ENCODE measurements at places on chromosomes 4 and X. TPM values are rescaled to one million over a fixed set of nuclear protein-coding genes. Genes with fewer than 3 reads are reported as not detected.
A peak's percentile ranks its signal among the peaks of the same experiment; 100 is the strongest.

DNA sequence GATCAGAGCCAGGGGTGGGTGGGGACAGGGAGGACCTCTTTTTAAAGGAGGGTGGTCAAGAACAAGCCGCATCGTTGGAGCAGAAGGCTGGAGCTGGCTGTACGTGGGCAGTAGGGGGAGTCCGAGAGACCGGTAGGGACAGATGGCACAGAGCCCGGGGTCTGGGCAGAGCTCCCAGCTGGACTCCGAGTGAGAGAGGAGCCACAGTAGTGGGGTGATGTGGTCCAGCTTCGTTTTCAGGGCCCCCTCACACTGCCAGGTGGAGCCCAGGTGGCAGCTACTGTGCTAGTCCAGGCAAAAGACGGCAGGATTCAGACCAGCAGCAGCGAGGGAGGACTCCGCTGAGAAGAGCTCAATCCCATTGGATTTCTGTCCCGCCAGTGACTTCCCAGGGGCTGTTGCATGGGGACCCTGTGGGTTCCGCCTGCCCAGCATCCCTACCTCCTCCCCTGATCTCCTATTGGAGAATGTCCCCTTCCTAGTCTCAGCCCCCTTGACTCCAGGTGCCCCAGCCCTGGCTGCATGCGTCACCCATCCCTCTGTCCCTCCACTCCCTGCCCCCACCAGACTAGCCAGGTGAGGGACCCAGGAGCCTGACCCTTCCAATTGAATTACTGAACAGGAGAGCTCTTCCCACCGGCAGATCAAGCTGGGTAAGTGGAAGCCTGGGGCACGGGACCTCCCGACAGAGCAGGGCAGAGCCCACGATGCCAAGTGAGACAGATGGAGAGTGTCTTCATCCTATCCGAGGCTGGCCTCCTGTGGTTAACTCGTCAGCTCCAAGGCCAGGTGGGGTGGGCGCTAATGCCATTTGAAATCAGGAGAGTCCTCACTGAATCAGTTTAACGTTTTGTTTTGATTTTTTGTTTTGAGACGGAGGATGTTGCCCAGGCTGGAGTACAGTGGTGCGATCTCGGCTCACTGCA is 2.9 kb downstream of the ARHGAP4 start:
- no peak for DNase-seq

GRCh38 chrX:153379508-153379907 is 21.6 kb downstream of the PNMA6E start:
- DNase-seq: peak; percentile 88

DNA sequence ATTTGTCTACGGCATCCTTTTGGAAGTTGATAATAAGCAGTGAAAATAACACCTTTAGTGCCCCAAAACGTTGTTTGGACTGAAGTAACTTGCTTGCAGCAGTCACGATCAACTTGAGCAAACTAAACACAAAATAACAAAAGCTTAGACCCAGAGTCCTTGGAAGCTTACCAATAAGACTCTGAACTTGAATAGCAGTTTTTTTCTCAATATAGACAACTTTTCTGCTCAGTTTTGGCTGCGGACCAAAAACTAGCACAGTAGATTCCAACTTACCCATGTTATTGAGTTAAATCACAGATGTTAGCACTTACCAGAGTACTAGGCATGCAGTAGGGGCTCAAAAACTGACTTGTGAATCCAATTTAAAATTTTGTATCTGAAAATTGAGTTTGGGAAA is 746.9 kb downstream of the PCDH19 start:
- no peak for DNase-seq

GRCh38 chr4:81164623-81165416 is 50.2 kb downstream of the PRKG2 start:
- no peak for DNase-seq

DNA sequence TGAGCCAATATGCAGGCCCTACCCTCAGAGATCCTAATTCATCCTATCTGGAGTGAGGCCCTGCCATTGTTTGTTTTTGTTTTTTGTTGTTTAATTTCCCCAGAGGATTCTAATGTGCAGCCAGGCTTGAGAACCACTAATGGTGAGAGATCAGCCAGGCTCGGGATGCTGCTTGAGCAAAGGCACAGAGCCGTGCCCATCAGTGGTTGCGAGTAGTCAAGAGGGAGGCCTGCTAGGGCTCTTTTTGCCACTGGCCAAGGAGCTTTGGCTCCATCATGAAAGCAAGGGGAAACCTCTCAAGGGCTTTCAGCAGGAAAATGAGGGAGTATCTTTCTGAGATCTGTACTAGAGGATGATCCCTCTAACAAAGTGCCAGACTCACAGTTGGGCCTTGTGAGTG is 2.7 kb downstream of the TCEANC start:
- no peak for DNase-seq

DNA sequence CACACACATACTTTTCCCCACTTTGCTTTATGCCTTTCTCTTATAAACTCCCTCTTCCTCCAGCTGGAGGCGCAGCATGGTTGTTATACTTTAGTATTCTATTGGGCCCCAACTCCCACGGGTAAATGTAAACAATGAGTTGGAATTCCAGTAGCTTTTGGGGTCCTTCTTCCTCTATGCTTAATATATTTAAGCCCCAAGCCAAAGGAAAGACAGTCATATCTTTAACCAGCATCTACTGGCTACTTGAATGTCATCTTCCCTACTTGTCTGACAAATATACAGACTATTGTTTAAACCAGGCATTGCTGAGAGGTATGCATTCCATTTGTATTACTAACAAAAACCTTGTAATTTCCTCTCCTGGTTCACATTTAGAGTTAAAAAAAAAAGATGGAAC is 72.9 kb downstream of the WDR19 start:
- no peak for DNase-seq

The GPAT3 gene
- 9.2 TPM for total RNA-seq

The MAGEA1 gene
- not detected for total RNA-seq

The RHOXF2B gene
- total RNA-seq: not detected

The MAMLD1 gene
- total RNA-seq: 11.2 TPM

The EGFL6 gene
- total RNA-seq: 15.7 TPM

The ANXA10 gene
- not detected for total RNA-seq
